Stimulated activated CD8-positive, alpha-beta memory T cell treated with anti-CD3 and anti-CD28 coated beads, Interleukin-4, amount 100 ng/mL, for 1 hour (primary cell): ENCODE measurements at places on chromosomes 1 and 21.

- no peak for DNase-seq
Measured at GRCh38 chr1:84884671-84885389, 8.2 kb downstream of the LPAR3 start.

DNA sequence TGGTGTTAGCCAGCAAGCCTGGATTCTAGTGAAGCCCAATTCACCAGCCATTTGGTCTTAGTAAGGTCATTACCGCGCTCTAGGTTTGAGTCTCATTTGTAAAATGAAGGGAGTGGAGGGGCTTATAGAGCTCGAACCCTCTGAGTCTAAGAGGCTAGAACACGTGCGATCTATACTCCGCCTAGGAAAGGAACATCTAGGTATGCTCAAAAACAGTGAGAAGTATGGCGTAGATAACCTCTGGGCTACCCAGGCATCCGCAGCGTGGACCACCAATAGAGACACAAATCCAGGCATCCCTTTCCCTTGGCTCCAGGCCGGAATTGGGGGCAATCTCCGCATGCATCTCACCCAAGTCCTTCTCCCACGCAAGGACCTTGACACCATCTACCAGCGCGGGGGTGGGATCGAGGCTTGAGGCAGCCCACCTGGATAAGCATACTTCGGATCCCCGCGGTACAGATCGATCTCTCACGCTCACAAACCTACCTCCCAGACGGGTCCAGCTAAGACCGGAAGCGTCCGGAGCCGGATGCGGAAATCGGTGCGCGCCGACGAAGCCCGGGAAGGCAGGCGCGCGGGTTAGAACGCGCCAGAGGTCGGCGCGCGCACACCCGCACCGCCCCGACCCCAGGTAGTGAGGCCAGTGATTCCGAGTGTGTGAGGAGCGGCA, at the start of gene METTL25B:
METTL25B (plus strand) TSS at position 544 of the 673 bp plus-strand sequence. CDS start 636 bp downstream, outside the sequence.
- peak; percentile 51 for DNase-seq

DNA sequence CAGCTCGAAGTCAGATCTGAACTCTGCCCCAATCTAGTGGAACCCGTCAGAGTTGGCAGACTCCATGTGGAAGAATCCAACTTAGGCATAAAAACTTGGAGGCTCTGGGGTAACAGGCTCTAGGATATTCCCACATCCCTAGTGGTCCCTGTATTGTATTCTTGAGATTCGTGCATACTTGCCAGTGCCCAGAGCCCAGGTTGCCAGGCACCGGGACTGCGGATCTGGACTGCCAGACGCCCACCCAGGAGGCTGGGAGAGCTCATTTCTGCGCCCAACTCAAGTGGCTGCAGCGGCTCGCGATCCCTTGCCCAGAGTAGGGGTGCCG, 1.1 kb downstream of the GRIK1 start:
- no peak for DNase-seq

- no peak for DNase-seq
Measured at GRCh38 chr1:153288634-153289275, 24.0 kb downstream of the PGLYRP3 start.

DNA sequence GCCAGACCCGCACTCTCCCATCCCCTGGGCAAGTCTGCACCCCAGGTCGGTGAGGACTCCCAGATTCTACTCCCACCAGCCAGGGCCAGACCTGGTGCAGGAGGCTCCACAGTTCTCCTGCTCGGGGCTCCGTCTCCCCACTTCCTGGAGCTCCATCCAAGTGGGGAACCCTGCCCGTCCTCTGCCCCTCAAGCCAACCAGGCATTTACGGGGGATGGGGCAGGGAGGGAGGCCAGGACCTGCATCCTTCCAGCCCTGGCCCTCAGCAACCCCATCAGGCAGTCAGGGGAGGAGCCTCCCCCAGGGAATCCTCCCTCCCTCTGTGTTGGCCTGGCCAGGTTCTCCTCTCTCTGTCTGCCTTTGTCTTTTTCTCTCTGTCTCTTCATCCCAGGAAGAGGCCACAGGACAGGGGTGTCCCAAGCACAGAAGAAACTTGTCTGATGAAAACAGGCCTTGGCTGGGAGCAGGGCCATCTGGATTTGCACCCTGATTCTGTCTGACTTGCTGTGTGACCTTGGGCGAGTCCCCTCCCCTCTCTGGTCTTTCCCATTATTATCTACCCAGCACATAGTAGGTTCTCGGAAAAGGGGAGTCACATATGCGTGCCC, 18.5 kb upstream of the EPHA2 start:
- DNase-seq, result no peak

GRCh38 chr1:2468041-2468472, 8.0 kb upstream of the PLCH2 start:
- no peak for DNase-seq

GRCh38 chr1:80779275-80779674, 1021.5 kb upstream of the ADGRL2 start:
- no peak for DNase-seq

GRCh38 chr21:42276526-42277154, 38.6 kb downstream of the TFF3 start:
- no peak for DNase-seq

DNA sequence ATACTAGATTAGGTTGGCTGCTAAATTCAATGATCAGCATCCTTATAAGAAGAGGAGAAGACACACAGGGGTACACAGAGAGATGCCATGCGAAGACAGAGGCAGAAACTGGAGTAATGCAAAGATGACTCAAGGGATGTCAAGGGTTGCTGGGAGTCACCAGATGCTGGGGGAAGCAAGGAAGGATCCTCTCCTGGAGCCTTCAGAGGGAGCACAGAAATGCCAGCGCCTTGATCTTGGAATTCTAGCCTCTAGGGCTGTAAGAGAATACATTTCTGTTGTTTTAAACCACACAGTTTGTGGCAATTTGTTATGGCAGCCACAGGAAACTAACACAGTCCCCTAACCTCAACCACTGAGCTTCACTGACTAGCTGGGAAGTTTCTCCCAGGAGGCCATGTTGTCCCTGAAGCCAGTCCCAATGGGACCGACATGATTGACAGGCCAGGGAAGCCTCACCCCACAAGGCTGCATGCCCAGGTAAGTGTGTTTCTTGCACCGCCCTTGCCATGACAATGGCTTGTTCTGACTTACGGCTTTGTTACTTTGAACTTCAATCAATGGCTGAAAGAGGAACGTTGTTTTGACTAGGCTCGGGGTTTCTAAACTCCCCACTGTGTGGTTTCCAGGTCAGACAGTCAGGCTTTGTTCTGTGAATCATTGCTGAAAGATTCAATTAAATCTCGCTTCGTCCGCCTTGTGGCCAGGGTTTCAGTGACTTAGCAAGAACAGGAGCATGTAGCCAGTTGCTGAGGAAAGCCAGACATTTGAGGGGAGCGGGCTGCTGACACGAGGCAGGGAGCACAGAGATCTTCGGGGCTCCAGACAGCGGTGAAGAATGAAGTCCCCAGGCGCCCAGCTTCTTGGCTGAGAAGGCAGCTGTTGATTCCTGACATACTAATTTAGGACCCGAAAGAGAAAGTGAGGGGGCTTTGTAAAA, 62.3 kb downstream of the RUNX1 start:
- DNase-seq, result no peak

DNA sequence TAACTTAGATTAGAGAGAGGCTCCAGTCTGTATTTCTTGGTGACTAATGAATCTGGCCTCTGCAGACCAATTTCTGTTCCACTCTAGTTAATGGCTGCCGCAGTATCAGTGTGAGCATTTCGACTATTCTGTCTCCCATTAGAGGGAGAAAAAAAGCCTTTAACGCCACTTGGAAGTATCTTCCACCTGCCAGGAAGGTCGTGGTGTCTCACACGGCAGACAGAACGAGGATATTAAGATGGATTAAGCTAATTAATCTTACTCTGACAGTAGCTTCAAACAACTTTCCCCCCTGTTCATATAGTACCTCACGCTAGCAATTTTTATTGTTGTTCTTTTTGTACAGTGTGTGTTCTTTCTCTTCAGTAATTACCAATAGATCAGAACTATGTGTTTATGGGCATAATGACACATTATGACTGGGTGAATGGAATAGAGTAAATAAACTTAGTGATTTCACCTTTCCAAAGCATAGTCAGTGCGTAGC, 153.8 kb downstream of the ADGRL2 start:
- no peak for DNase-seq

DNA sequence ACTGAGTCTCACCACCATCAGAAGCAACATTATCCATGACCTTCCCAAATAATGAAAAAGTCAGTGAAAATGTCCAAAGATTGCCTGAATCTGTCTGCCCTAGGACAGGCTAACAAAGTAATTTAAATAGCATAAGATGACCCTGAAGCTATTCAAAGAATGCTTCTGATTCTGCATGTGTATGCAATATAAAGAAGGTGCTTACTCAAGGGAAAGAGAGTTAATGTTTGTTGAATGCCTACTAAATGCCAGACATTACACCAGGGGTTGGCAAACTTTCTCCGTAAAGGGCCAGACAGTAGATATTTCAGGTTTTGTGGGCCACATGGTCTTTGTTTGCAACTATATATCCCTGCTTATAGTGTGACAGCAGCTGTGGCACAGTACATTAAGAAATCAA, 221.9 kb upstream of the DMRTA2 start:
- no peak for DNase-seq

DNA sequence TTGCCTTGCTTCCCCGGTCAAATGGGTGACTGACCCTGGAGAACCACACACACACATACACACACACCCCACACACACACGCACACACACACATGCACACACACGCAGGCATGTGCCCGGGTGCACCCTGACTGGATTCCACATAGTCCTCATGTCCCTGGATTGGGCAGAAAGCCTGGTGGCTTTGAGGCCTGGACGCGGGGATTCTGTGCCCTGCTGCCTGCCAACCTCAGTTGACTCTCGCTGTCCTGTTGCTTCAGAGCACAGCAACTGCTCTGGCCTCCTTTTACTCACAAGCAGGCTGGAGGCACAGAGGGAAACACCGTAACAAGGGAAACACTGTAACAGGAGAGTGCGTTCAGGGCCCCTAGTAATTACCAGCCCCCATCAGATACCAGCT, 6.4 kb downstream of the RORC start:
- DNase-seq, result no peak

GRCh38 chr1:160748181-160748877, 9.3 kb downstream of the SLAMF7 start:
- no peak for DNase-seq

GRCh38 chr1:217528271-217528670, 102.6 kb downstream of the GPATCH2 start:
- DNase-seq, result no peak

GRCh38 chr1:201156819-201157218, 2.5 kb upstream of the TMEM9 start:
- no peak for DNase-seq

GRCh38 chr1:162677607-162678371, 45.5 kb downstream of the DDR2 start:
- no peak for DNase-seq

DNA sequence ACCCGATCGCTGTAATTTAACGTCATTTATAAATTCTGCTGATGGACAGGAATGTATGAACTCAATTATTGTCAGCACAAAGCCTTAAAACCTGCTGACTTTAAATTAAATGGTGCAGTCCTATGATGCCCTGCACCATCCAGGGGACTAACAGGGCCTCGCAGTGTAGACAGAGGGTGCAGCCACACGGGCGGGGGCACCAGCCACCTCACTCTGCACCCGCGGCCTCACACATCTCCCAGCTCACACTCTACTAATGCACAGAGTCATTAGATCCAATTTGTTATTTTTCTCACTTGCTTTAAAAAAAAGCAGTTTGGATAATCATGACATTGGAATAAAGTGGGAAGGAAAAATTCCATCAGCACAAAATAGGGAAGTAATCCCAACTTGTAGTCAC, 49.7 kb downstream of the PROX1 start:
- DNase-seq, result no peak

DNA sequence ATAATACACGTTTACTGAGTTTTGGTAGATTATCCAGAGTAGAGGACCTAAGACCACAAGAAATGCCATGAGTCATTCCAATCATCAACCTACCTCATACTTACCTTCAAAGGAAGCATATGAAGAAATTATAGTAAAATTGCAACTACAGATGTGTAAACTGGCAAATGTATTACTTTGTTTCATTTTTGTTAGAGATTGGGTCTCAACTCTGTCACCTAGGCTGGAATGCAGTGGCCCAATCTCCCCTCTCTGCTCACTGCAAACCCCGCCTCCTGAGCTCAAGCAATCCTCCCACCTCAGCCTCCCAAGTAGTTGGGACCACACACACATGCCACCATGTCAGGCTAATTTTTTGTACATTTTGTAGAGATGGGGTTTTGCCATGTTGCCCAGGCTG, 5.2 kb downstream of the TMCO1 start:
- no peak for DNase-seq

DNA sequence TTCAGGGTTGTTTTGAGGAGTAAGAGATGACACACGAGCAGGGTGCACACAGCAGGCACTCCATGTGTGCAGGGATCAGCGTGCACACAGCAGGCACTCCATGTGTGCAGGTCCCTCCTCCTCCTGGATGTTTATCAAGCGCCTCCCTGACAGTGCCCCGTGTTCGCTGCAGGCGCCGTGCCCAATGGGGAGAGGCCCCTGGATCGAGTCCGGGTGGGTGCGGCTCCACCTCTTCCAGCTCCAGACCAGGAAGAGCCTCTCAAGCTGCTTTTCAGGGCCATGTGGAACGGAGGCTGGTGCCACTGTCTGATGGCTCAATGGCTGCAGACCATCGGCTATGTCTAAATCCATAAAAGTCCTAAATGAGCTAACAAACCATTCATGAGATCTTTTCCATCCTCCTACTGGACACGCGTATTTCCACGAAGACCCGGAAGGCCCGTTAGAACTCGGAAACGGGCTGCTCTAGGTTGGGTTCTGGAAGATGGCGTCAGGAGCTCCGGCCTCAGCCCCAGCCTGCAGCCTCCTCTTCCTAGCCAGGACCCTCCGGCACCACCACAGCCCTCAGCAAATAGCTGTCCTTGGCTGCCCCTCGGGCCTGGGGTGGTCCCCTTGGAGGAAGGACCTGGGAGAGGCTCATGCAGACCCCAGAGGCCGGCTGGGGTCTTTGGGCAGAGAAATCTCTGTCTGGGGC, 36.0 kb downstream of the RRP1 start:
- DNase-seq, result no peak

DNA sequence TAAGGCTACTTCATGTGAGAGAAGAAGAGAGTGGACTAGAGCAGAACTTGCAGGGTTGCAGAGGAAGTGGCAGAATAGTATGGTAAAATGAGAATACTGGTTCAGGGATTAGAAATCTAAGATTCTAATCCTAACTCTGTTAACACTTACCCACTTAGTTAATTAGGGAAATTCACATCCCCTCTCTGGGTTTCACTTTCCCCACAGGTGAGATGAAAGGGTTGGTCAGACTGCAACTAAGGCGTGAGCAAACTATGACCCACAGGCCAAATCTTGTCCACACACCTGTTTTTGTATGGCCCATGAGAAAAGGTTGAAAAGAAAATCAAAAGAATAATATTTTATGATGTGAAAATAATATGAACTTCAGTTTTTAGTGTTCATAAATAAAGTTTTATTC, 117.5 kb downstream of the MACF1 start:
- no peak for DNase-seq

GRCh38 chr1:109341944-109342930, 35.4 kb upstream of the MYBPHL start:
- no peak for DNase-seq
